ENCODE measurements at places on chromosomes 16 and 17.
A peak's percentile ranks its signal among the peaks of the same experiment; 100 is the strongest.

- DNase-seq: no peak
Measured at GRCh38 chr17:41140360-41141131, at the start of gene KRTAP4-6. TSS of gene KRTAP4-6 (minus strand) at chr17:41140544. CDS start at chr17:41140487, 57 bp downstream.

GRCh38 chr17:27873746-27874145, 19.4 kb downstream of the LYRM9 start:
- no peak for DNase-seq

GRCh38 chr16:85556456-85557082, 56.6 kb upstream of the GSE1 start:
- peak; percentile 61 for DNase-seq

GRCh38 chr17:17042851-17043460, 699 bp downstream of the MPRIP start:
- DNase-seq: no peak

GRCh38 chr16:67537270-67537635, 8.6 kb downstream of the RIPOR1 start:
- peak; percentile 38 for DNase-seq

GRCh38 chr17:81576621-81577277, 24.6 kb upstream of the FAAP100 start:
- no peak for DNase-seq

DNA sequence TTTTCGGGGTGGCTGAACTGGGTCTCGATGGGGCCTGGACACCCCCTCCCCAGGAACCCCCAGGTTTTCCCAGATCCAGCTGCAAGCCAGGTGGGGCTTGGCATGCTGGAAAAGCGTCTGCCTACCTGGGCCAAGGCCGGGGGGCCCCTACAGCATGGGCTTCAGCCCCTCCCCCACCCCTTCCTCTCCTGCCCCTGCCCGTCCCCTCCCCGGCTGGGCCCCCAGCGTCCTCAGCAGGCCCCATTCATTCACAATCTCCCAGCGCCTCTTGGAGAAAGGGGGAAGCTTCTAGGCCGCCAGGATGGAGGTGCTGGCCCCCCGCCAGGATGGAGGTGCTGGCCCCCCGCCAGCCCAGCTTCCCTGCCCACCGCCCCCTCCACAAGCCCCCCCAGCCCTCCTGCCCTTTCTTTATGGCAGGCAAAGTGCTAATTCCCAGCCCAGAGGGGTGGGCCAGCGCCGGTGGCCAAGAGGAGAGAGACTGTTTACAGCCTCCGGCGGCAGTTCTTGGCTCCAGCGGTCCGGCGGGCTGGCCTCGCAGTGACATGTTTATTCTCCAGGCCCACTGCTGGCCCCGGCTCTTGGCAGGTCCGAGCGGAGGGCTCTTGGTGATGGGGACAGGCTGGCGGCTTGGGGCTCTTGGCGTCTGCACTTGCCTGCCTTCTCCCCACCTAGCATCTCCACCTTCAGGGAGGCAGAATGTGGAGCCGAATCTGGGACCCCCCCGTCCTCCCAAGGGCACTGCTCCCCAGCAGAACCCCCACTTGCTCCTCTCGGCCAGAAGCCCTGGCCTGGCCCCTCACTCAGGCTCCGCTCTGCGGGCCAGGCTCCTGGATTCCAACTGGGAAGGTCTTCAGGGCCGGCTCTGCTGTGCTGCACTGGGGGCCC, 94.4 kb upstream of the CIBAR2 start:
- no peak for DNase-seq

DNA sequence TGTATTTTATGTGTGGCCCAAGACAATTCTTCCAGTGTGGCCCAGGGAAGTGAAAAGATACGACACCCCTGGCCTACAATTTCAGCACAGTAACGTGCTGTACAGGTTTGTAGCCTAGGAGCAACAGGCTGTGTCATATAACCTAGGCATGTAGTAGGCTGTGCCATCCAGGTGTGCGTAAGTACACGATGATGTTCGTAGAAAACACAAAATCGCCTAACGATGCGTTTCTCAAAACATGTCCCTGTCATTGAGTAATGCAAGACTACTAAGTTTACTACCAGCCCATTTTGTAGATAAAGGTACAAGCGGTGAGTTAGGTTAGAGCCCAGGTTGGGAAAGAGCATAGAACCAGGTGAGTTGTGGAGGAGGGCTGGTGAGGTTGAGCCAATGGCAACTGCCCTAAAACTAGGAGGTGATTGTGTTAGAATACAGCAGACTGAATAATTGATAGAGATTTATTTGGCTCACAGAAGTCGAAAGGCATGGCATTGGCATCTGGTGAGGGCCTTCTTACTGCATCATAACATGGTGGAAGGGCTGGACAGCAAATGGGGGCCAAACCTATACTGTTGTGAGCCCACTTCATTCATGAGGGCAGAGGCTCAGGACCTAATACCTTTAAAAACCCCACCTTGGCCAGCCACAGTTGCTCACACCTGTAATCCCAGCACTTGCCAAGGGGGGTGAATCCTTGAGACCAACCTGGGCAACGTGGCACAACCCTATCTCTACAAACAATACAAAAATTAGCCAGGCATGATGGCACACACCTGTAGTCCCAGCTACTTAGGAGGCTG, 4.2 kb downstream of the EIF1 start:
- peak; percentile 40 for DNase-seq
